Progenitor cell of endocrine pancreas (in vitro differentiated cells): ENCODE measurements at places on chromosomes 2 and 18. TPM values are rescaled to one million over a fixed set of nuclear protein-coding genes. Genes with fewer than 3 reads are reported as not detected.

The IL37 gene
- total RNA-seq = not detected in 2 replicates

The BOK gene
- total RNA-seq = 8.0 and 10.2 TPM in 2 replicates

The NXPH2 gene
- total RNA-seq = 5.3 and 5.9 TPM in 2 replicates

The STPG4 gene
- 0.33 and 0.34 TPM in 2 replicates for total RNA-seq

The SERPINB13 gene
- not detected in 2 replicates for total RNA-seq

The CPLX4 gene
- total RNA-seq = not detected in 2 replicates

The CNTNAP5 gene
- 5.3 and 8.9 TPM in 2 replicates for total RNA-seq

The SLC4A5 gene
- total RNA-seq = 4.1 and 5.9 TPM in 2 replicates

The ALLC gene
- 0.16 TPM in 1 of 2 replicates, not detected in the other for total RNA-seq

The DNAJC5G gene
- total RNA-seq = not detected in 2 replicates

The TGFA gene
- 3.0 and 3.8 TPM in 2 replicates for total RNA-seq
